ENCODE measurements at places on chromosomes 2 and 18.

DNA sequence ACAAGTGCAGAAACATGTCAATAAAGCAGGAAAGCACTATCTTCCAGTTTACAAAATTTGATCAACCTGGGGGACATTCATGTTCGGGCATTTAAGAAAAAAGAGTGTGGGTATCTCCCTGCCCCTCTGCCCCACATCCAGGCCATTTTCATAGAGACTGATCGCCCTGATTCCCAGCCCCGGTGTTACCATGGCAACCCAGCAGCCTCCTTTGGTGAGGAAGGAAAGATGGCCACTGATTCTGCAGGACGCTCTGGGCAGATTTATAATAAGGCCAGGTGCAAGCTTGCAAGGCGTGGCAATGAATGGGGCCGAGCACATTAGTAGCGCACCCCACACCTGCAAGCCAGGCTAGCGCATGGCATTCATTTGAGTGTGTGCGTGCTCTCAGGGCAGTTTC, 36.7 kb upstream of the ARL4C start:
- DNase-seq, result no peak

DNA sequence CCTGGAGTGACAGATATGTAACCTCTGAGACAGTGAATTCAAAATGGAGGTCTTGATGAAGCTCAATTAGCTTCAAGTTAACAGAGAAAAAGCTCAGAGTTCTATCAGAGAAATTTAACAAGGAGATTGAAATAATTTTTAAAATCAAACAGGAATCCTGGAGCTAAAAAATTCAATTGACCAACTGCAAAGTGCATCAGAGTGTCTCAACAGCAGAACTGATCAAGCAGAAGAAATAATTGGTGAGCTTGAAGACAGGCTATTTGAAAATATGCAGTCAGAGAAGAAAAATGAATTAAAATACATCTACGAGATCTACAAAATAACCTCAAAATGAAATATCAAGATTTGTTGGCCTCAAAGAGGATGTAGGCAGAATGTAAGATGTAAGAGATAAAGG, 30.4 kb upstream of the BMP10 start:
- no peak for DNase-seq

GRCh38 chr18:36826556-36826955, 2.2 kb downstream of the TPGS2 start:
- DNase-seq, result no peak

- no peak for DNase-seq
Measured at GRCh38 chr2:65458999-65459398, 26.6 kb upstream of the SPRED2 start.

DNA sequence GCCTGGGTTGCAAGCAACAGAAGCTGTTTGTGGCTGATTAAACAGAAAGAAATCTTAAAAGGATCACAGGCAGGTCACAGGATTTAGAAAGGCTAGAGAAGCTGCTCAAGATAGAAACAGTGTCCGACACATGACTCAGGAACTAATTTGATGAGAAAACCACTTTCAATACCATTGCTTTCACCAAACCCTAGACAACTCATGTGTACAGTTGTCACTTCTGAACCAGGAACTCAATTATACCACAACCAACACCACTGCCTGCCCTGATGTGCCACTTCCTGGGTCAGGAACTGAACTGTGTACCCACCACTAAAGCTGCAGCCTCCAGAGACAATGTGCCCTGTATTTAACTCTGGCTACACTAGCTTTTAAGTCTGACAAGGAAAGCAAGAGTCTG, 56.0 kb downstream of the TMEM247 start:
- no peak for DNase-seq

DNA sequence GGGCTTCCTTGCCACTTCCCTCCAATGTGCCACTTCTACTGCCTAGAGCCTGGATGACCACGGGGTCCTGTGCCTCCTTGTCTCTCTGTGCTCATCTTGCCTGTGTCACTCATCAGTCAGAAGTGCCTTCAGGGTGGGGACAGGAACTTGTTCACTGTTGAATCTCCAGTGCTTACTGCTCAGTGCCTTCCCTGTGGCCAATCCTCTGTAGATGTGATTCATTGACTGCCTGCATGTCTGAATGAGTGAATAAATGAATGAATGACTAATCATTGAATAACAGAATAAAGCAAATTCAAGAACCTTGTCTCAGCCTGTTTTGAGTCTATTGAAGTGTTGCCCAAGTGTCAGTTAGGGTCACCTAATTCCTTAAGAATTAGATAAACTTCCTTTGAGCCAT, 42.3 kb upstream of the FAM136A start:
- DNase-seq, result no peak

DNA sequence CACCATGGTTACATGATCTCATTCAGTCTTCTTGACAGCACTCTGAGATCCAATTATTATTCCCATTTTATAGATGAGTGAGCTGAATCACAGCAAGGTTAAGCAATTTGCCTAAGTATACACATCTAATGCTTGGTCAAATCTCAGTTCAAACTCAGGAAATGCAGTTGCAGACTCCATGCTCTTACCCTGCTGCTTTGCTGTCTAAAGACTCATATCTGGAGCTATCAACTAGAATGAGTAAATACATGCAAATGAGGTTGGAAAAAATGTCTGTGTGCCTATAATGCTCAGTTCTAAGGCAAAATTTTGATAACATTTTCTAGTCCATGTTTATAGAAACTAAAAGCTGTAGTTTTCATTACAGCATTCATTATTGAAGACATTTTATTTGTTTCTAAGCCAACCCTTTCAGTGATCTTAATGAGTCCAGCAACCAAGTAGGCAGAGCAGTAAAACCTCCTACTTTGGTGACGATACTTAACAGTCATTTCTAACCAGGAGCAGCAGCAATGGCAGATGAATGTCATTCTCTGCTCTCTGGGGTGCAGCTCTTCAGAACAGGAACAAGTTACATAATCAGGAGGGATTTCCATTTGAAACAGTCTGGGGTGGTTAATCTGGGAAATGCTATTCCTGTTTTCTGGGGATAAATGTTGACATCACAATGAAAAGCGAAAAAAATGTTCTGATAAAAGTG, 396.8 kb upstream of the UBE2E3 start:
- no peak for DNase-seq

DNA sequence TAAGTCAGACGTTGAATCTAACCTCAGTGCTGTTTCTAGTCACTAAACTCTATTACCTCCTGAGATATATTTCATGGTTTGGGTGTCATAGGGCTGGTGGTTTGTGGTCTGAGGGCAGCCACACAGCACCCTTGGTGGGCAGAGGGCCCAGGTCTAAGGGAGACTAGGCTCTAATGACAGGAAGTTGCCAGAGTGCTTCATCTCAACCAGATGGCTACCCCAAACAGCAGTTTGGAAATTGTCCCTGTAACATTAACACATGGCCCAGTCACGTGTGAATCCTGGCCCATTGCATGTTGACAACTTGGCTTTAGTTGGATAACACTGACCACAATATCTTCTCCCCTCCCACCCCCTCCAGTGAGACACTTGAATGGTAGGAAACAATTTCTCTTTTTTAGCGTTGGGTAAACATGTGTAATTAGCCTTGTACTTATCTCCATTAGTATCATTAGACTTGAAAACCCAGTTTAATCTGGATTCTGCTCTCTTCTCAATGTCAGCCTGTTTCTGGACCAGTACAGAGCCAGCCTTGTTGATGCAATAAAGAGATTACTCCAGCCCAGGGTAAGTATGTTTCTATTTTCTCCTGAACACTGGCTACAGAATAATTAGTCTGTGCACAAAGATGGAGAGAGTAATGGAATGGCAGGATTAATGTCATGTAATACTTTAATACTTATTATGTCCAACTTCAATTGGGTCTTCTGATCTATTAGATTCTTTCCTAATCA, 187.8 kb upstream of the SIX3 start:
- no peak for DNase-seq

- DNase-seq, result no peak
Measured at GRCh38 chr2:144240656-144241339, 279.1 kb downstream of the ZEB2 start.

DNA sequence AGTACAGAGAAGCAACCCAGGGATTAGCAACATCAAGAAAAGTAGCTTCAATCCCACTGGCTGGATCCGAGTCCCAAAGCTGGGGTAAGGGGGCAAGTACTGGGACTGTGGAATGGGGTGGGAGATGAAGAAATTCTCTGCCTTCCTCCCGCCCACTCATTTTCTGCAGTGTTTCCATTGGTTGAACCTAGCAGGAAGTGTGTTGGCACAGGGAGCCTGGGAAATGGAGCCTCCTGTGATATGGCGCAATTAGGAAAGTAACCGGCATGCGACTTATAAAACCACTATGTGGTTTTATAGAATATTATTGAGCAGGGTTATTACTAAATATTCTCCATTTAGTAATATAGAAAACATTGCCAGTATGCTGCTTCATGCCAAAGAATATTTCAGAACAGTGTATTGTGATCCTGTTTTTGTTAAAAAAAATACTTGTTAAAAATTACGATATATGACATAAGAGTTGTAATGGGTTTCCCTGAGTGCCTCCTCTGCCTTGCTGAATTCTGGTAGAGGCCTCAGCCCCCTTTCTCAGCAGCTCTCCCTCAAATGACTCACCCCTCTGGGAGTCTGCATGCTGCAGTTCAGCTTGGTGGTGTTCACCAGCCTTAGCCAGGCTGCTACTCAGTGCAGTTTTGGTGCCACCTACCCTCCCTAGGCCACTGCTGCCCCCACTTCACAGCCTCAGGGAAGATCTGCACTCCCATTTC, 60.5 kb downstream of the HK2 start:
- DNase-seq, result no peak

DNA sequence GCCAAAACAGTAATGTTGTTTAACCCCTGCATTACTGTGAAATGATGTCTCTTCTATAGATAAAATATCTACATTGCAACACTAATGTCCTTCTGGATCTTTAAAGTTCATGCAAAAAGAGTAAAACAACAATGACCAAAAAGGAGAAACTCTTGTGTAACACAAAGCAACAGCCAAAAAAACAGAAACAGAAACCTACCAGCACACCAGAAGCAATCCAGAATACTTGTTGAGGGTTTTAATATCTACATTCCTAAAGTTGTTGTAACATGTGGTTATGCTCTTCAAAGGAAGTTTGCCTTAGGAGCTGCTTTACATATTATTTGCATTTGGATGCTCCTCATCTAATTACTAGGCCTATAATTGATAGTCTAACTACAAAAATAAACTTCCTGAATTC, 157.2 kb downstream of the BABAM2 start:
- no peak for DNase-seq

DNA sequence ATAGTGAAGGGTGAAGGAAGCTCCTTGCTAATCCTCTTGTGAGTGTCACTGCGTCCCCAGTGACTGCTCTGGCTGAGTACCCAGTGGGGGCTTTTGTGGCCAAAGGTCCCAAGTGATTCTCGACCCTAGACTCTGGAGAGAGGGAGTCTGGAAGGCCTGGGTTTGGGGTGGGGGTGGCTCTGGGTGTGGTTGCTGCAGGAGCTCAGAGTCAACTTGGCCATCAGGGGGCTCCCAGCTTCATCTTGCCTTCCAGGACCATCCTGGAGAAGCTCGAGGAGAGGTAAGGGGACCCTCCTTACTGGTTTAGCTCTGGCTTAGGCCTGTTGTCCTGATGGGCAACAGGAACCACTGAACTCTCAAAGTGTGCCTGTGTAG, 592 bp downstream of the PSD4 start:
- DNase-seq, result no peak

DNA sequence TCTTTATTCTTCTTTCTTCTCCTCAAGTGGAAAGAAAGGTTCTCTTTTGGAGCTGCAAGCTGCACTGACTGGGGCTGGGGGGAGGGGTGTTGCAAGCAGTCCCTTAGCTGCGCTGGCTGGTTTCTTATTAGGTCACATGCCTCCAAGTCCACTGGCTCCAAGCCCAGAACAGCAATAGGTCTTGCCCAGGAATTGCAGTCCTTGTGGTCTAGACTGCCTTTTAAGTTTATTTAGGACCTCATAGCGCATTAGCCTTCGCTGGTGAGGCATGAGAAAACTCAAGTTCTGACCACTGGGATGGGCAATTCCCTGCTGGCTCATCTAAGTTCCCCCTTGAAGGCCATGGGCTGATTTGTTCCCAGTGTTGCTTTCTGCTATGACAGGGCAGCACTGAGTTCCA, 138.6 kb upstream of the SCN7A start:
- no peak for DNase-seq

DNA sequence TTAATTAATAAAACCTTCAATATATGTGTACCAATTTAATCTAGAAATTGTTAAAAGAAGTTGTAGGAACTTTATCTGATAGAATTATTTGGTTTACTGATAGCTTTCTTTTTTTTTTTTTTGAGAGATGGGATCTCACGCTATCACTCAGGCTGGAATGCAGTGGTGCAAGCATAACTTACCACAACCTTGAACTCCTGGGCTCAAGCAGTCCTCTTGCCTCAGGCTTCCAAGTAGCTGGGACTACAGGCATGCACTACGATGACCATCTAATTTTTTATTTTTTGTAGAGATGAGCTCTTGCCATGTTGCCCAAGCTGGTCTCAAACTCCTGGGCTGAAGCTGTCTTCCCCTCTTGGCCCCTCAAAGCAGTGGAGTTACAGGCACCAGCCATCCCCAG, 66.8 kb downstream of the CCDC138 start:
- no peak for DNase-seq

GRCh38 chr2:196618661-196619060, 20.9 kb upstream of the CCDC150 start:
- no peak for DNase-seq

DNA sequence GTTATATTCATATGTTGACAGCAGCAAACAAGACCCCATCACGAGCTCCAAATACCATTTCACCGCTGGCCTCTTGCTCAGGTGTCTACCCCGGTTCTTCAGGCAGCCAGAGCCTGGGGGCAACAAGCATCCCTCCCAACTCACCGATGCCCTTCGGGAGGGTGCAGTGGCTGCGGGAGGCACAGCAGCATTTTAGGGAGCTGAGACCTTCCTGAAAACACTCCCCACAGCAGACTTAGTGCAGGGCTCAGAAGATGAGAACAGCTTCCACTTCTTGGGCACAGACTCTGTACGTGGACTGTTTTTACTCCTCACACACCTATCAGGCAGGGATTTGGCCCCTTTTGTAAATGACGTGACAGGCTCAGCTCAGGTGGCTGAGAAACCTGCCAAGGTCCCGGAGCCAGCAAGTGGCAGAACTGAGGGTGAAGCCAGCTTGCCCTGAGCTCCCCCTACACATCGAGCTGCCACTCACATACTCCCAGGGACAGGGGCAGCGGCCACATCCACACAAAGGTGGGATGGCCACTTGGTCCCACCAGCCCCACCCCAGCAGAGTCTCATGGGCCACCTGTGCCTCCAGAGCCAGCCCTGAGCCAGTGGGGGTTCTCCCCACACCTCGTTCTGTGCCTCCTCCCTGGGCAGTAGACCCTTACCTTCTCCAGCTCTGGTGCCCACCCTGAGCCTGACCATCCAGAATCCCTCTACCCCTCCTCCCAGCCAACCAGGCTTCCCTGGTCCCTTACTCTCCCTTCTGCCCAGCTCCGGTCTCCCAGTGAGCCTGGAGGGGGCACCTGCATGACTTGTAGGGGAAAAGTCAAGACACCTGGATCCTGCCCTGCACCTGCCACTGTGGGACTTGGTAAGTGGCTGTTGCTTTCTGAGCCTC, 28.5 kb downstream of the CYP27C1 start:
- DNase-seq, result no peak

All from 8988T (cell line).